ENCODE measurements at places on chromosomes 5 and 9.
A peak's percentile ranks its signal among the peaks of the same experiment; 100 is the strongest.

- no peak for DNase-seq
Observed at GRCh38 chr5:180592176-180592575, 877 bp upstream of the SCGB3A1 start.

DNA sequence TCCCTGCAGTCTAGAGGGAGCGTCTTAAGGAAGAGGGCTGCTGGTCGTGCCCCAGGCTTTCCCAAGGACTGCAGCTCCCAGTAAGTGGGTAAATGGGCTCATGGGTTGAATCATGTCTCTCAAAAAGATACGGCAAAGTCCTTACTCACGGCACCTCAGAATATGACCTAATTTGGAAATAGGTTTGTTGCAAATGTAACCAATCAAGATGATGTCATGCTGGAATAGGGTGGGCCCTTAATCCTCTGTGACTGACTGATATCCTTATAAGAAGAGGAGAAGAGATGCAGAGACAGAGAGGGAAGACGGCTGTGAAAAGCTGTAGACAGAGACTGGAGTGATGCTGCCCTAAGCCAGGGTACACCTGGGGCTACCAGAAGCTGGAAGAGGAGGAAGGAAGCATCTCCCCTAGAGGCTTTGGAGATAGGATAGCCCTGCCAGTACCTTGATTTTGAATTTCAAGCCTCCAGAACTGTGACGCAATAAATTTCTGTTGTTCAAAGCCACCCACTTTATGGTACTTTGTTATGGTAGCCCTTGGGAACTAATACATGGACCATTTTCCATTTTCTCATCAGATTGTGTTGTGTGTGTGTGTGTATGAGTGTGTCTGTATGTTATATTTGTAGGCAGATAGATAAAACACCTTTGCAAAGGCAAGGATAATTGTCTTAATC, 15.0 kb downstream of the GALNT10 start:
- no peak for DNase-seq

GRCh38 chr5:54242297-54242696, 68.1 kb downstream of the ARL15 start:
- no peak for DNase-seq

GRCh38 chr5:41776435-41776834, 93.8 kb downstream of the OXCT1 start:
- no peak for DNase-seq

- no peak for DNase-seq
Observed at GRCh38 chr5:53438486-53439472, 41.6 kb upstream of the FST start.

GRCh38 chr5:56006094-56006493, 11.3 kb upstream of the IL6ST start:
- DNase-seq, result no peak

GRCh38 chr9:26801772-26802171, 90.8 kb downstream of the CAAP1 start:
- DNase-seq, result no peak

- DNase-seq, result no peak
Observed at GRCh38 chr5:9468060-9468388, 77.9 kb downstream of the SEMA5A start.

GRCh38 chr9:13896047-13896446, 417.9 kb downstream of the NFIB start:
- no peak for DNase-seq

- no peak for DNase-seq
Observed at GRCh38 chr9:122904466-122904822, 715 bp downstream of the RC3H2 start.

GRCh38 chr9:8448226-8448625, 648.6 kb upstream of the DMAC1 start:
- DNase-seq, result no peak

DNA sequence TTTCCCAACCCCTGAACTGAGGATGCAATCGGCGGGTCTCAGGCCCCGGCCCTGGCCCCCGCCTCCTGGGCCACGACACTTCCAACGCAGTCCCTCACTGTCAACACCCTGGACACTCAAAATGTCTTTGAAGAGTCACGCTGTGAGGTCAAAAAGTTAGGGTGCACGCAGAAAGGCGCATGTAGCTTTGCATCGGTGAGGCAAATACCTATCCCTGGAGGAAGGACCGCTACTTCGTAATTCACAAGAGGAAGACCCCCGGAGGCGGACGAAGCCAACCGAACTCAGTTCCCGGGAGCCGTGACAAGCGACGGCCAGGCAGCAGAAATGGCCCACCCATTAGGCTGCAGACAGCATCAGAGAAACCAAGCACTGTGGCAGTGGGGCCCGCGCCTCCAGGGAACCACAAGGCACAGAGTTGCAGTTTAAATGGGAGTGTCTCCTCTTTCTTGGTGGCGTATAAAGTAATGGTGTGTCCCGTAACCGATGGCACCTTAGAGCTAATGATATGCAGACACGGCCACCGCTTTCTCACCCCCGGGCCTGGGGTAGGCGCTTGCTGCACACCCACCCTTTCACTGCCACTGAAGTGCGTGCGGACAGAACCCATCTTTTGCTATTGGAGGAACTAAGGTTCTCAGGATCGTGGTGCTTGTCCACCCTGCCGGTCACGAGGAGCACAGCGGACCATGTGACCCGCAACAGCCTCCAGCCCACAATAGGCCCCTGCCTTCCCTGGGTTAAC, 9.0 kb downstream of the ADAMTS2 start:
- no peak for DNase-seq

- DNase-seq, result peak; percentile 58
Observed at GRCh38 chr5:13957032-13957645, 12.7 kb upstream of the DNAH5 start.

- no peak for DNase-seq
Observed at GRCh38 chr5:134649163-134649835, 714 bp downstream of the SEC24A start.

DNA sequence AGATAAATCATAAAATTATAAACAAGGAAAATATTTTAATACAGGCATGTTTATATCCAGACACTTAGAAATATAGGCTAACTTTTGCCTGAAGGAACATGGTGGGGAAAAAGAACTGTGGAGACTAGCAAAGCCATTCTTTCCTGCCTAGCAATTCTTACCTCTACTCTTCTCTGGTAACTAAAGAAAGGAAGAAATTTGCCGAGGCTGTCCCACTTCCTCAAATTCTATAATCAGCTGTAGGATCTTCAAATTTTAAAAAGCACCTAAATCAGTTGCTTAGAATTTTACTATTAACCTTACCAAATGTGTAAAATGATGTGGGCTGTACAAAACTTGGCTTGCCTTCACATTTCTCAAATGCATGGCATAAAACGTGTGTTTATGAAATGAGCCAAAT, 249.1 kb upstream of the SMARCA2 start:
- DNase-seq, result no peak

DNA sequence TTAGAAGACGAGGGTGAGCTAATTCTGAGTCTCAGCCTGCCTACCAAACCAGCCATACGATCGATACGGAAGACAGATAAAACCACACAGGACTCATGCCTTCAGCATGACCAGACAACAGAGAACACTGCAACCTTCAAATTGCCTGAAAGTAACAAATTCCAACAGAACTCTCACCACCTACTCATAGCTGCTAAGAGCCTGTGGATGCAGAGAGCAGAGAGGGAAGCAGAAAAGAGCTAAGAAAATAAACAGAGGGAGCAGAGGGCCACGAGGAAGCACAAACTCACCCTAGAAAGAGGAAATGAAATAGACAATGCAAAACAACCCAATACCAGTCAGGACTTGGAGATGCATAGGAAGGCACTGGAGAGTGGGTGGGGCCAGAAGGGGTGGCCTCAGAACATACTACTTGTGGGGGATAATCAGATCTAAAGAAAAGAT, 86.7 kb upstream of the TAS2R1 start:
- no peak for DNase-seq

DNA sequence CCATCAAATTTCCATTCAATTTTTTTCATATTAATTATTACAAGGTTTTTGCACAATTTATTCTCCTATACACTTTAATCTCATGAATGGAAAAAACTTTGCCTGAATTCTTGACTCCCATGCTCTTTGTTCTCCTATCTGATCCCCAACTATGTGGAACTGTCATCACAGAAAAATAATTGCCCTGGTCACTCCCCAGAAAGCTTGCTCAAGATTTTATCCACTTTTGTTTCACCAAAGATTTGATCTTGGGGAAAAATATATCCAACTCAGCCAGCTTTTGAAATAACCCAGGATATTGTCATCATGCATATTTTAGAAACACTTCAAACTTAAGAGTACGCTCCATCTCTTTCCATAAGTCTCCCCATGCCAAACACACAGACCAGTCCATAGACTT, 77.7 kb upstream of the PPP2R2B start:
- DNase-seq, result no peak

- no peak for DNase-seq
Observed at GRCh38 chr5:33146881-33147280, 293.9 kb upstream of the TARS1 start.

- DNase-seq, result no peak
Observed at GRCh38 chr9:127136081-127136879, 13.8 kb upstream of the ANGPTL2 start.

GRCh38 chr9:133476036-133476931, 2.6 kb downstream of the SLC2A6 start:
- DNase-seq, result no peak

DNA sequence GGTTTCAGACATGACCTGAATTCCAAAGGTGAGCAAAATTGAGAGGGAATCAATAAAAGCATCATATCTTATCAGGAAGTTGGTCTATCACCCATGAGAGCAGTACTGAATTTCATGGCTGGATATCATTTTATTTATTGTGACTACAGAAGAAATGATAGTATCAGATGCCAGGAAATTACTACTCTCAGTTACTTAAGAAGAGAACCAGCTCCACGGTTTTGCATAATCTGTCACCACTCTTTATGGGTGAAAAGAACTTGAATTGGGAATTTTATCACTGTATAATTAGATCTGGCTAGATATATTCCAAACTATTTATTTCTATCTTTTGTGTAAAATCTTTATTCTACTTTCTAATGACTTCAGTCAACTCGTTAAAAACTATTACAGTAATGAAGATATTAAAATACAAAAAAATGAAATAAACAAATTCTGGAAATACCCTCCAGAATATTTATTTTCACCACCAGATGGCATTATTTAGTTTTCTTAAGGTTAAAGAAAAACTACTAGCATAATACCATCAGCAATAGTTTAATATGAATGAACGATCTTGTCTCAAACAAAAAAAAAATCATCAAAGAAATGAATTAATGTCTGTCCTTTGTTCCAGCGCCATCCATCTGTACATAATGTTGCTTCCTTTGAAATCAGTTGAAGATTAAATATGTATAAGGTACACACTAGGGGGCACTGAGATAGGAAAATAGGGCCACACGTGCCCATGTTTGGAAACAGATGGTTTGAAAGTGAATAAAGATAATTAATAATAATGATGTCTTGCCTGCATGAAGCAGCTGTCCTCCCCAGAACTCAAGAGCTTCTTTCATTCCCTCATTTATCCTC, 84.7 kb upstream of the SLCO6A1 start:
- peak; percentile 77 for DNase-seq

All from NCI-H2029 treated with DMSO at 0.1 percent for 48 hours (cell line).